ENCODE measurements at places on chromosomes 2 and 18. TPM values are rescaled to one million over a fixed set of nuclear protein-coding genes. Genes with fewer than 3 reads are reported as not detected.

GRCh38 chr2:189803431-189803830 lies 19.2 kb downstream of the PMS1 start:
- no peak for DNase-seq

DNA sequence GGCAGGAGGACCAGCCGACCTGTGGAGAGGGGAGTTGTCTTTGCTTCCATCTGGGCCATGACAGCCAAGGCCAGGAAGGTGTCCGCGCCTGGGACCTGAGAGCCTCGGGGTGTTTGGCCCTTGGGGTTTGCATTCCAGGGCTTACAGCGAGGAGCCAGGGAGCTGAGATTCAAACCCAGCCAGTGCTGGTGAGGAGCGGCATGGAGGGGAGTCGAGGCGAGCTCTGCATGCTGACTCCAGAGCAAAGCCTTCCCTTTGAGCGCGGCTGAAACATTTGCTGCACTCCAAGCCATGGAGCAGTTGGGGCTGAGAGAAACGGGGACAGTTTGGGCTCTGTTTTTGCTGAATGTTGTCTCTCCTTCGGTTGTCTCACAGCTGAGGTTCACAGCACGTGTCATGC lies 77.4 kb downstream of the TWIST2 start:
- no peak for DNase-seq

GRCh38 chr2:235116885-235117492 lies 165.2 kb downstream of the SH3BP4 start:
- DNase-seq = no peak

DNA sequence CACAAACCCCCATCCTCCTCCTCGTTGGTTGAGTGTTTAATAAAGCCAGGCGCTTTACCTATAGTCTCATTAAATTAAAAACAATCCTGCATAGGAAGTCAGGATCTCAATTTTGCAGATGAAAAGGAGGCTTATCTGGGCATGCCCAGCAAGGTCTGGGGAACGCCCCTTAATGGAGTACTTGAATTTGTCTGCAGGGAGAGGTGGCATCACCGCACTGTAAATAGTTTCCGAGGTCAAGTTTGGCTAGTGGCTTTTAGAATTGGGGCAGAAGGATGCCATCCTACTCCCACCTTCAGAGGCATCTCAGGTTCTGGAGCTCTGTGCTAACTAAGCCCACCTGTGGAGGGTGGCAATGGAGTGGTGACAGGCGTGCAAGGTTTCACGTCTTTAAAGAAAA lies 149.2 kb downstream of the TGIF1 start:
- DNase-seq = no peak

GRCh38 chr2:8455236-8456150 lies 226.4 kb upstream of the ID2 start:
- DNase-seq = no peak

GRCh38 chr18:42087235-42087634 lies 132.2 kb downstream of the PIK3C3 start:
- no peak for DNase-seq

DNA sequence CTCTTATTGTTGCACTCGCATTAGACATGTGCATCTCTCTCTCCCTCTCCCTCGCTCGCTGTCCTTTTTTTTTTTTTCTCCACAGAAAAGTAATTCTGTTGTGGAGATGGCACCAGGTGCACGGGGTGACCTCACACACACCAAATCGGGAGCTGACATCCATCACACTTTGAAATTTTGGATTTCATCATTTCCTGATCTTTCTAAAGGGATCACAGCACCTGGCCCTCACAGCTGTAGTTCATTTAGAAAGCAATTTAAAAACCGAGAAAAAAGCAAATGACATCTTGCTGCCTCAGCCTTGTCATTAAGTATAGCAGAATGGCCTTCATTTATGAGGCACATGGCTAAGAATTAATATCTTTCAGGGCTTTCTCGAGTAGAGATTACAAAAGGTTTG lies 717.2 kb downstream of the RNF144A start:
- DNase-seq = no peak

DNA sequence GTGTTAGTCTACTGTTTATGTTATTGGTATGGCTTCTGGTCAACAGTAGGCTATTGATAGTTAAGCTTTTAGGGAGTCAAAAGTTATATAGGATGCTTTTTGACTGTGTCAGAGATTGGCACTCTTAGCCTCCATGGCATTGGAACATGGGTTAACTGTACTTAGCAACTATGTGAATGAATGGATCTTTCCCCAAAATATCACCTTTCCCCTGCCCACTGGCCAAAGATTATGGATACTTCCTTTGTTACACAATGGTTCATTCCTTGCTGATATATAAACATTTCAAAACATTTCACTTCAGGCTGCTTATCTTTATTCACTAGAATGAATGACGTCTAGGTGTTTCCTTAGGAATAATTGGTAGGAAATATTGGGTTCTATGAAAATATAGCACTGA lies 62.1 kb upstream of the DOCK10 start:
- DNase-seq = no peak

- DNase-seq = no peak
These were observed at the start of gene CSRNP3 for GRCh38 chr2:165469417-165469816. Gene CSRNP3, plus strand, starts transcription at chr2:165469698. Its CDS starts 125,368 bp downstream, at chr2:165595066.

- DNase-seq = peak; percentile 46
These were observed 19.6 kb downstream of the EHBP1 start for GRCh38 chr2:62724886-62725711.

DNA sequence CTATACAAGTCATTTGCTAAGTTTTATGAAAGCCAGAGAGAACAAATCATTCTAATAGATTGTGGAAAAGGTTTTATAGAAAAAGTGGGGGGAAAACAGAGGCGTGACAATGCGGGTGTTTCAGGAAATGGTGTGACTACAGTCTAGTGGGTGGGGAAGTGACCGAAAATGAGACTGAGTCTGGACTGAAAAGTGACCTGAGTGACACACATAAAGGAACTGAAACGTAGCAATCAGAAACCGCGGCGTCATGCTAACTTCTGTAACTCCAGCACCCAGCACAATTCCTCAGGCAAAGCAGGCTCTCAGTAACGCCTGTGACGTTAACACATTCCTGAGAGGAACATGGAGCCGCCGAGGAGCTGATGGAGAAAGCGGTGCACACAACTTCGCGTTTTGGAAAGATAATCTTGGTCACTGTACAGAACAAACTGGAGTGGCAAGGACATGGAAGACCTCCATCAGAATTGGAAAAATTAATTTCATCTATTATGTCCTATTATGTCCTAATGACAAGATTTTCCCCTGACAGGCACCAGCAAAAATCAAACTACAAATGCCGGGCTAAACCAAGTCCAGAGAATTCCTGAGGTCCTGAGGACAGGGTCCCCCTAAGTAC lies 1.4 kb upstream of the CD226 start:
- no peak for DNase-seq

DNA sequence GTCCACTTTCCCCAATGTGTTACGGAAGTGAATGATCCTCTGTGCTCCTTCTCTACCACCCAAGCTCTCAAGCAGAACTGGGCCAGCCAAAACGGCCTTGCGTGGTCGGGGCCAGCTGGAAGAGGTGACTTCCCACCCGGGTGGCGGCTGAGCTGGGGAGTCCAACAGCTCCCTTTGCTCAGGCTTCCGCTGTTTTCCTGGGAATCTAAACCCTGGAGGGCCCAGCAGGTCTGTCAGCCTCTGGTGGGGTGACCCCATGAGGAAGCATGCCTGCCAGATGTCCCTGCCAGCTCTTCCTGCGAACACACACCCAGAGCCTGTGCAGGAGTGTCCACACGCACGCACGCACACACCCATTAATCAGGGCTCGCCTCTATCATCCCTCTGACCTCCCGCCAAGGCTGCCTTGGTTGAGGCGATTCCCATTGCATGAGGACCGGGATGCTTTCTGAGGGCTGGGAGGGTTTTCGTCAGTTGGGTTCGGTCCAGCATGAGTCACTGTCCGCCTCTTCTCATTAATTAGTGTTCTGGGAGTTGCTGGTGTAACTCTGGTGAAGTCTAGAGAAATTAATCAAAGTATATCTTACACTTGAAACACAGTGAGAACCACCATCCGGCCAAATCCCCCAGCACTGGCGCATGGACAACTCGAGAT lies 90.6 kb downstream of the TWIST2 start:
- DNase-seq = no peak

- DNase-seq = no peak
These were observed 226.7 kb upstream of the HNRNPA3 start for GRCh38 chr2:176985871-176986270.

DNA sequence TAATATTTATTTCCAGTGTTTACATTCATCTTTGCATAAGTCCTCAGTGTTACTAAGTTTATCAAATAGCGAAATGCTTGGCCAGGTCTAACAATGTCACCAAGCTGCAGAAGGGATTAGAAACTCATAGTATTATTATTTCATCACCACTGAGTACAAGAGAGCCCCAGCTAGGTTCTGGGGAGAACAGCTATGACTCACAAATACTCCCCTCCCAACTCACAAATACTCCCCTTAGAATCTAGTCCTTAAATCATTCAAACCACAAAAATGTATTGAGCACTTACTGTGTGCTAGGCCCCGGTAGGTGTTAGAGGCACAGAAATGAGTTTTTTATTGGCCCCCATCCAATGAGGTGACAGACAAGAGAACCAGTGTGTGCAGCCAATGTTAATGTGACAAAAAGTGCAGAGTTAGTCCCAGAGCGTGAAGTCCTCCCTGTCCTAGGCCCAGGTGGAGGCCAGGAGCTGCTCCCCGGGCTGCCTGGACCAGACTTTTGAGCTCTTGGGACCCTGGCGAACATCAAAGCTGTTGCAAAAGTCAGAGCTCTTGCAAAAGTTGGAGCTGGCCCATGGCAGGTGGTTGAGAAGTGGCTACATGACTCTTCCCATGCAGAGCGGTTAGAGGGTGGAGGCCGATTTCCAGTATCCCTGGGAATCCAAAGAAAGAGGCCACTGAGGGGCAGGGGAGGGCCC lies 9.8 kb downstream of the STEAP3 start:
- DNase-seq = no peak

DNA sequence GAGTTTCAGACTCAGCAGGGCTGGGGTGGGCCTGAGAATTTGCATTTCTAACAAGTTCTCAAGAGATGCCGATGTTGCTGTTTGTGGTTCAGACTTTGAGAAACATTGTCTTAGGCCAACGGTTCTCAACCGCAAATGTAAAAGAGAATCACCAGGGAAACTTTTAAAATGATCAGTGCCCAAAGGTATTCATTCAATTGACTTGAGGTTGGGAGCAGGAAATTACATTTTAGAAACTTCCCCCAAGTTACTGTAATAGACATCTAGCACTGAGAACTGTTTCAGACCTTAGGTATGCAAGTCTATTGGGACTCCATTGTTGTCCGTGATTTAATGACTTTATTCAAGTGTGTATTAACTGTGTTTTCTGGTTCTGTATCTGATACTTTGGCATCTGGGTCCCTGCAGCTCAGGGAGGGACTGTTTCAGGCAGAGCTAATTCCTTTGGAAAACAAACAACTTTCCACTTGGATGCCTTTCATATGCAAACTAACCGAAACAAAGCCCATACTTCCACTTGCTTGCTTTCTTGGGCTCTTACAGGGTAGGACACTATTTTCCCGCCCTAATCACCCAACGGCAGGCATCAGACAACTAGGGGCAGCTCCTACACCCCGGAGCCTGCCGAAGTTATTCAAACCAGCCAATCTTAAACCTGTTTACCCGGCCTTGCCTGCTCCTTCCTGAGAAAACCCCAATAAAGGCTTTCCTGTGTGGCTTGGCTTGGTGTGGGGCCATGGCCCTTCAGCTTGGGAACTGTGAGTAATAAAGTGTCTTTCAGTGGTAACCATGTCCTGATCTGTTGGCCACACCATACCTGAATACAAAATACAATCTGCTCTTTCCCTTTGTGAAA lies 97.6 kb downstream of the POLE4 start:
- no peak for DNase-seq

- DNase-seq = peak; percentile 50
These were observed 25.7 kb upstream of the B3GNT7 start for GRCh38 chr2:231369580-231370428.

DNA sequence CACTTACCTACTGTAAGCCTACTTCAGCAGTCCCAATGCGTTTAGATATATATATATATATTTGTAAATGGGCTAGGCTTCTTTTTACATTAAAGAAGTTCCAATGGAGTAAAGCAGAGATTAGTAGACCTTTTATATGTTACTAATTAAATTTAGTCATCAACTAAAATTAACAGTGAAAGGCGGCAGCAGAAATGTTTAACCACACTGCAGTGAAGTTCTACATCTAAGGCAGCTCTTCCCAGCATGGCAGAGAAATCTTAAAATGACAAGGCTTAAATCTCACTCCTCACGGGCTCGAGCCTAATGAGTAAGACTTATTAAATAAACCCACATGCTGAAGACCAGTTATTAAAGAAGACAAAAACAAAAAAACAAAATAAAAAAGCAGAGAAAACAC lies 19.1 kb upstream of the KANSL1L start:
- DNase-seq = no peak

GRCh38 chr2:85485815-85486214 lies 53.2 kb upstream of the MAT2A start:
- DNase-seq = no peak

The LYG1 gene
- total RNA-seq = 1.0 TPM

The C18orf32 gene
- total RNA-seq = 60.6 TPM

The DSG2 gene
- total RNA-seq = 27.6 TPM

The PKDCC gene
- total RNA-seq = 65.8 TPM

The C2orf69 gene
- 12.5 TPM for total RNA-seq

The IGFBP2 gene
- total RNA-seq = 37.7 TPM

The CCL20 gene
- total RNA-seq = 1.6 TPM

The KCNG2 gene
- 0.50 TPM for total RNA-seq

The SERPINB10 gene
- total RNA-seq = not detected
